ENCODE measurements at places on chromosomes 7 and 10.

- DNase-seq = no peak
Measured at GRCh38 chr7:140605337-140605736, 35.3 kb downstream of the DENND2A start.

- DNase-seq = no peak
Measured at GRCh38 chr10:125926247-125926646, 29.9 kb downstream of the FANK1 start.

- DNase-seq = no peak
Measured at GRCh38 chr7:148909568-148909967, 25.5 kb upstream of the EZH2 start.

GRCh38 chr10:1044146-1044545 is 4.8 kb downstream of the IDI1 start:
- no peak for DNase-seq

DNA sequence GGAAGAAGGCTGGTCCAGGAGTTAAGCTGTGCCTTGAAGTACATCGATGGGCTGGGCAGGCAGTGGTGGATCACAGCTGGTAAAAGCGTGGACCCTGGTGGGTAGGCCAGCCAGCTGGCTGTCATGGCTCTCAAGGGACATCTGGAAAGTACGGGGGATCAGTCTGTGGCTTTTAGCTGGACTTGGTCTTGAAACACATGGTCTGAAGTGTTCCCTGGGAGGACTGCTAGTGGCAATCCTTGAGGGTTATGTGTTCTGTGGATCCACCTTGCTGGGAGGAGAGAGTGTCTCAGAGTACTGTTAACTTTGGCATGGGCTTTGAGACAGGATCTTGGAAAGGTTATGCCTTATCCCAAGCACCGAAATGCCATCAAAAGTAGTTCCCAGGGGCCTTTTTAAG is 754.3 kb downstream of the SUGCT start:
- DNase-seq = no peak

GRCh38 chr10:65301181-65301580 is 1624.7 kb upstream of the LRRTM3 start:
- no peak for DNase-seq

GRCh38 chr7:30087371-30087770 is 47.4 kb upstream of the MTURN start:
- DNase-seq = no peak

DNA sequence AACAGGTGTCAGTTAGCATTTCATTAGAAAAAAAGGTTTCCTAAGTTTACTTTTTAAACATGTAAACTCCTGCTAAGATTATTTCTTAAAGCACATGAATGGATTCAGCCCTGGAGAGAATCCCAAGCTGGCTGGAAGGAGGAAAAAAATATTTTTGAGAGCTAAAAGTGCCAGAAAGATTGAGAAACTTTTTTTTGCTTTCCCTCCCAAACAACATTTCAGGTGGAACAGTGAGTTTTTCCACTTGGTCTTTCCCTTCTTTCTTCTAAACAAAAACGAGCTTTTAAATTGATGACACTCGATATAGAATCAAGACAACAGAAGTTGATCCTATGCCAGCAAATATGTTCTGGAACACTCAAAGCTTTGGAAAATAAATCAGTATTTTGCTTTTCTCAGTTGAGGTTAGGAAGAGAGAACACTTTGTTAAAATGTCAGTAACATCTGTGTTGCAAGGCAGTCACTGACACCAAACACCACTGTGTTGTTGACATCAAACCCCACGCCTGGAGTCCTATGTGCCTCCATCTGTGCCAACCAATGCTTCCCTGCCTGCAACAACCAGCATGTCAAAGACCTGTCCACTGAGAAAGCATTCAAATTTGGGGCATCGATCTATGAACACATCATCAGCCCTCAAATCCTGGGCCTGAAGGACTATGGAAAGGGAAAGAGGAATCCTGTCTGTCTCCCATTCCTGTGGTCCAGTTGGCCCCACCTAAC is 22.9 kb upstream of the INSIG1 start:
- no peak for DNase-seq

- no peak for DNase-seq
Measured at GRCh38 chr7:43372676-43373355, 210.1 kb upstream of the STK17A start.

- DNase-seq = no peak
Measured at GRCh38 chr7:80450621-80451308, 61.1 kb downstream of the GNAT3 start.

- DNase-seq = no peak
Measured at GRCh38 chr7:32577421-32577820, 82.1 kb downstream of the AVL9 start.

- no peak for DNase-seq
Measured at GRCh38 chr10:48211777-48212176, 62.7 kb downstream of the FRMPD2 start.

- no peak for DNase-seq
Measured at GRCh38 chr7:10120936-10121335, 852.7 kb upstream of the PHF14 start.

GRCh38 chr10:108039821-108040584 is 875.5 kb upstream of the SORCS1 start:
- no peak for DNase-seq

DNA sequence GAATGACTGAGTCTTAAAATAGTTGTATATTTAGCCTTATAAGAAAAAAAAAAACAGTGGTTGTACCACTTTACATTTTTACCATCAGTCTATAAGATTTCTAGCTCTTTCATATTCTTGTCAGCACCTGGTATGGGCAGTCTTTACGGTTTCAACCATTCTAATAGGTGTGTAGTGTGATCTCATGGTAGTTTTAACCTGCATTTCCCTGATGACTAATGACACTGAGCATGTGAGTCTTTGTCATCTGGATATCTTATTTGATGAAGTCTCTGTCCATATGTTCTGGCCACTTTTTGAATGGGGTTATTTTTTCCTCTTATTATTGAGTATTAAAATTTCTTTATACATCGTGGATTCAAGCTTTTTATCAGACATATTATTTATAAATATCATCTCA is 365.3 kb upstream of the IGFBP3 start:
- DNase-seq = no peak

DNA sequence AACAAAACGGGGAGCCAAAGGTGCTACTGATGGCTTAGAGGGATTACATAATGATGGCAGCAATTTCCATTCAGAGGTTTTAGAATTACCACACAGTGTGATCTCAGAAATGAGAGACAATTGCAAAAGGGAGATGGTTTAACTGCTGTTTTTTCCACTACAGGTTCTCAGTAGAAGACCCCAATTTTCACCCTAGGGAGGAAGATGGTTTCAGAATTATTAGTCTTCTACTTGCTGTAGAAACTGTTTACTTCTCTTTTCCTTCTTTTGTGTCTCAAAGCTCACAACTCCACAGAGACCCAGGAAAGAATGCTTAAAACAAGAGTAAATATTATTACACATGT is 226.5 kb downstream of the INHBA start:
- no peak for DNase-seq

GRCh38 chr10:27747096-27747451 is 1.5 kb upstream of the MKX start:
- no peak for DNase-seq

- DNase-seq = no peak
Measured at GRCh38 chr7:73515178-73515577, 6.9 kb downstream of the BAZ1B start.

GRCh38 chr7:149377386-149377785 is 83.5 kb downstream of the ZNF777 start:
- DNase-seq = no peak

DNA sequence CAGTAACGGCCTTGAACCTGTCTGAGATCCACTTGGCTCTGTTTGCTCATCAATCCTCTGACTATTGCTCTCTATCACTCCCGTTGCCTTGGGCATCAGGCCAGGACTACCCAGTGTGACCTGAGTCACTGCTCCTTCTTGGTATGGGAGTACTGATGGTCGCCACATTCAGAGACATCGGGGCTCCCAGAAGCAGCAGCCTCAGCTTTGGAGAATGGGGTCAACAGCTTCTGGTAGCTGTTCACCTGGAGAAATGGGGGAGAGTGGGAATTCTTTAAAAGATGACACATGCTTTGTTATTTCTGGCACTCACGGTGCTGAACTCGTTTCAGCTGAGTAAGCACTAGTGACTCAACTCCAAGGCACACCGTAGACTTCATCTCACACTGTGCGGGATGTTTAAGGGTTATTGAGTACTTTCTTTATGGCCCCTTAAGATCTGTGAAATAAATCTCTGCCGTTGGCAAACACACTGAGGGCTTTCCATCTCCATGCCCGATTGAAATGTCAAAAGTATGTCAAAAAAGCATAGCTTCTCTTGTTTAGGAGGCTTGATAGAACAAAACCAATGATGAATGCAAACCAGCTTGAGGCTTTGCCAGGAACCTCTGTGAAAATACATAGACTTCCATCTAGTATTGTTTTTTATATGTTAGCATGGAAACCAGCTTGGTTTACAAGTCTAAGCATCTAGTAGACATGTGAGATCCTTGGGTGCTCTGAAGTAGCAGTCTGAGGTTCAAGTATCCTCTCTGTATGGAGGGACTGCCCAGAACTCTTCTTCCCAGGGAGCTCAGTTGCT is 333.1 kb downstream of the CXCL12 start:
- DNase-seq = no peak

GRCh38 chr7:94823947-94824346 is 83.4 kb upstream of the PPP1R9A start:
- DNase-seq = no peak

DNA sequence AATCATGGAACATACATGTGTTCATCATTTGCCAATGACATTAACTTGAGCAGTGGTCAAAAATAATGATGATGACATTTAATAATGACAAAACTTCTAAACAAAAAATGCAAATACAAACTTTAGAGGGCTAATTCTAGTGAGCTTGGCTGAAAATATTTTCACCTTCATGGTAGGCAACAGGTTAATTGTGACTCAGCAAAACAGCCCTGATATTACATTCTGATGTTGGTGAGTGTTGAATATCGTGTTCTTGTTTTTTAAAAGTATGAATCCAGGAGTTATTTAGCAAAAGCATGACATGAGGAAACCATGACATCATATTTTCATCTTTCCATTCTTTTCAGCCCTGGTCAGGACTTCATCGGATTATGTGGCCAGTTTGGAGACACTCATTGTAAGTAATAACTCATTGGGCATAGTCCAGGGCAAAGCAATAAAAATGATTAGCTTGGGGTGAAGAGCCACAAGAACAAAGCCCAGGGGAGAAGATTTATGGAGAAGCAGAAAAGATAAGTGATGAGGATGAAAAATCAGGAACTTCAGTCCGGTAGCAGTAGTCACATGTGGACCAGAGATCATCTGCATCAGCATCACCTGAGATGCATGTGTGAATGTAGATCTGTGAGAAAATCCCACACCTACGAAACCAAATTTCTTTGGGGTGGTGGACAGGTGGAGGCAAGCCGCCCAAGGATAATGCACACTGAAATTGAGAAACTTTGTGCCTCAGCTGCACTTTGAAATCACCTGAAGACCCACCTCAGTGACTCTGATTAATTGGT is 46.8 kb upstream of the PRKAR2B start:
- DNase-seq = no peak

DNA sequence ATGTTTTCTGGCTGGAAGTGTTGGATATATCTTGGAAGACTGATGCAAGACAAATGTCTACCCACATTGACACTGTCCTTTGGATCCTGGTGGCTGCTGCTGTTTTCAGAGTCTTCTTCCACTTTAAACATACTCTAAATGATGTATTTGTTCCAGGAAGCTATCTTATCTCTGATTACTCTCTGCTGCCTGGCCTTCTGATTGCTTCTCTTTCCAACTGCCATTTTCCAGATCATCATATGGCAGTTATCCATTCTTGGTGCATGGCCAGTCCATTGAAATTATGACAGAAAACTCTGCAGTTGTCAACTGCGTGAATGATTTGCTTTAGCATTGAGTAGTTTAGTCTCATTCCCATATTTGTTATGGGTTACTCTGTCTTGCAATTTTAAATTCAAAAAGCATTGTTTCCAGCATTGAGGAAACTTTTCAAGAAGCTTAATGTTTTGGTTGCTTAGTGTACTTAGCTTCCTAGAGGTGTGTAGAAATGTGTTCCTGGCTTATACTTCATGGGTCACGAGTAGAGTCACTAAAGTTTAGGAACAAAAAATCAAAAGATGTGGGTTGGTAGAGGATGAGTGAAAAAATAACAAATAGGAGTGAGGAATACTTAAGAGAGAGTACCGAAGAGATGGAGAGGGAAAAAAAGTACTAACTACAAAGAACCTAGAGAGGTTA is 268.3 kb upstream of the MTPN start:
- DNase-seq = no peak

DNA sequence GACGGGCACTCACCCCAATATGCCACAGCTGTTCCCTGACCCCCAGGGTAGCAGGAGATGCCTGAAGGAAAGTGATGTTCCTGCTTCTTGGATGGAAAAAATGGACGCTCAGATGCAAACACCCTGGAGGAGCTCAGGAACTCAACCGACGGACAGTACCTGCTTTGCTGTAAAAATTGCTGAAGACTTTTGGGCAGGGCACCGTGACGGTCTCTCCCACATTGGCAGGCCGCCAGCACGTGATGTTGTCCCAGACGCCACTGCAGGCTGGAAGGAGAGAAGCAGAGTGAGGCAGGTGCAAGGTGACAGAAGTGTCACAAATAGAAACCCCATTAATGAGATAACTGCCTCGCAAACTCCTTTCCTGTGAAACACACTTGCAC is 35.0 kb downstream of the VIPR2 start:
- no peak for DNase-seq

DNA sequence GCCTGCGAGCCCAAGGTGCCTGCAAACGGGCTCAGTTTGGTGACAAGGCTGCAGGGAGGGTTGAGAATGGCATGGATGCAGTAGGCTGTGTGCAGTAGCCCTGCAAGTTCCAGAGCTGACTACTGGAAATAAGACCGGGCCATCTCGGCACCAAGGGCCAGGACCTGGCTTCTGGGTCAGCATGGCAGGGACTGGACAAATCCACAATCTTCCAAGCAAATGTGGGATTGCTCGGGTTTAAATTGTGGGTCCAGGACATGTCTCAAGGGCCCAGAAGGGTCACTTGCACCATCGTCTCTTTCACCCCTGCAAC is 78.0 kb downstream of the GPR26 start:
- no peak for DNase-seq

- DNase-seq = no peak
Measured at GRCh38 chr7:111527545-111527944, 34.7 kb downstream of the IMMP2L start.

DNA sequence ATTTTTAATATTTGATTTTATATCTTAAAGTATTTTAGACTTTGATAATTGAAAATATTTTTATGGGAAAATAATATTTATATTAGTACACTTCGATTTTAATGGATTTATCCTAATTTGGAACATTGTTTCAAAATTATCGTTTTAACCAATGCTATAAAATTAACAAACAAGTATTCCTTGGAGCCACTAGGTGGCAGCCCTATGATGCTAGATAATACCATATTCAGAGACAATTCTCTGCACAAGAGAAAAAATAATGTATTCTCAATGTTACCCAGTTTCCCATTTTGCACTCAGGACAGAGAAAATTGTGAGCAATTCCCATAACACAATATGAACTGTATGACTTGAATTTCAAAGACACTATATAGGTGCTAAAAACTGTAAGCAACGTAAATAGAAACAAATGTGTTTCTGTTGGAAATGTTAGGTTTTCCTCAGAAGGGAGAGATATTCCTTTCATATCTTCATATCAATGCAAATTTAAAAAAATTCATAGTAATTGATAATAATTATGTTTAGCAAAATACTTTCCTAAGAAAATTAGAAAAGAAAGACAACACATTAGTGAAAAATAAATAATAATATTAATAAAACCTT is 237.8 kb downstream of the SEMA3E start:
- no peak for DNase-seq

GRCh38 chr10:21995557-21995956 is 8.0 kb downstream of the DNAJC1 start:
- no peak for DNase-seq

GRCh38 chr7:11416641-11417458 is 415.1 kb downstream of the THSD7A start:
- no peak for DNase-seq

GRCh38 chr7:23332193-23332592 is 33.1 kb downstream of the MALSU1 start:
- DNase-seq = no peak

Measured in nucleus accumbens (tissue), 56 donors.